NCI-H526 (cell line): ENCODE measurements at places on chromosomes 2 and 18.

- DNase-seq: no peak
Observed at GRCh38 chr18:71665131-71665530, 879.0 kb downstream of the CBLN2 start.

DNA sequence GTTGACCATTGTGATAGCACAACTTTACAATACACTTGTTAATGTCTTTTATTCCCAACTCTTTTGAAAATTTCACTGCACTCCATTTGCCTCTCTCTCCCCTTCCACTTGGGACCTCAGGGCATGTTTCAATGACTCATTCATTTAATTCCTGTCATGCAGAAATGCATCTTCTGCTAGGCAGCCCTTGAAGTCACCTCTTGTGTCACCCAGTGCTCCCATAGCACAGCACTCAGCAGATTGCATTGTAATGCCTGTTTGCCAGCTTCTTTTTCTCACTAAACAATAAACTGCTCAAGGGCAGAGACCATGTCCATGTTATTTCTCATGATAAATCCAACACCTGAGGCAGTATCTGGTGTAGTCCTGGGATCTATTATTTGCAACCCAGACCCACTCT is 85.9 kb upstream of the ACSL3 start:
- no peak for DNase-seq

DNA sequence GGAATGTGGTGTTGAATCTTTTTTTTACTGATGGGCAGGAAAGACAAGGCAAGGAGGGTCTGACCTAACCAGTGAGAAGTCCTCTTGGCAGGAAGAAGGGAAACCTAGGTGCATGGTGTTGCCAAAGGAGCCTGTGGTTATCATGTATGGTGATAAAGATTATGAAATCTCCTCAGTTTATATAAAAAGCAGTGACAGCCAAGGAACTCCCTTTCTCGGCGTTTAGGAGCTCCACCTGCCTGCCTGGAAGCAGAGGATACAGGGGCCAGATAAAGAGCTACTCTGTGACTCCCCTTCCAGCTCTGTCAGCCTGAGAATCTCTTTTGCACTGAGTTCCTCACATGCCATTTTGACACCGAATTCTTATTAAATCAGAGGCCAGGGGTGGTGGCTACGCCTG is 26.1 kb downstream of the COLEC12 start:
- no peak for DNase-seq

GRCh38 chr2:206392118-206392517 is 51.2 kb upstream of the ADAM23 start:
- DNase-seq: no peak

DNA sequence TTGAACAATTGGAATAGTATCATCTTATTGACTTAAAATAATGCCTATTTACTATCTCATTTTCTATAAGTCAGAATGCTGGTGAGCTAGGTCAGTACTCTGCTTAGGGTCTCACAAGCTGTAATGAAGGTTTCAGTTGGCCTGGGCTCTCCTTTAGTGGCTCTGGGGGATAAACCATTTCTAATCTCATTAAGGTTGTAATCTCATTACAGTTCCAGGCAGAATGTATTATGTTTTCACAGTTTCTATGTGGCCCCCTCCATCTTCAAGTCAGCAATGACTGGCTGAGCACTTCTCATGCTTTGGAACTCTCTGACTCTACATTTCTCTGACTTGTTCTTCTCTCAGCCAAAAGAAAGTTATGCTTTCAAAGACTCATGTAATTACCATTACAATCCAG is 163.1 kb downstream of the CCDC178 start:
- no peak for DNase-seq

DNA sequence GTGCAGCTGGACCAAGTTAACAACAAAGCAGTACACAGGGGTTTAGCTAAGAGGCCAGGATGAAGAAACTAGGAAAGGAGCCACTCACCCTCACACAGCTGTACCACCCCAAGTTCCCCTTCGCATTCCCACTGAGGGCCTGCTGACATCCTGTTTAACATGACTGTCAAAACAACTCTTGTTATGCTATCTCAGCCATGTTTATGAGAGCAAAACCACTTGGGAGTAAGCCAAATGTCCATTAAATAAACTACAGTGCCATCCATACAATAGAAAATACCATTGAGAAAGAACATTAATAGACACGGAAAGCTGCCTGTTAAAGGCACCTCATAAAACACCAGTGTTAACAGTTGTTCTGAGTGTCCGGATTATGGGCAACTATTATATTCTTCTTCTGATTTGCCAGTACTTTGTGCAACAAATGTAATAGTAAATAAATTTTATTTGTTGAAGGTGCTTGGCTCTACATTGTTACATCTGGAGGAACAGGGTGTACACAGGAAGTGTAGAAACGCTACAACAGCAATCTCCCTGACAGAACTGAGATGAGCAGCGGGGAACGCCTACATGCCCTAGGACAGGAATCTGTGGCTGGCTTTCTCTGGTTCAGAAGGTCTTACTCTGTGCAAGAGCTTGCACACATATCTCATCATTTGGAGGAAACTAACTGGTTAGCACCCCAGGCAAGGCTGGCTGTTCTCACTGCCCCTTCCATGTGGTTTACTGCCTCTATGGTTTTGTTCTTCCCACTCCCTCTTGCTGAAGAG is 85.6 kb downstream of the EHD3 start:
- no peak for DNase-seq
